ENCODE measurements at places on chromosomes 13 and 19.

DNA sequence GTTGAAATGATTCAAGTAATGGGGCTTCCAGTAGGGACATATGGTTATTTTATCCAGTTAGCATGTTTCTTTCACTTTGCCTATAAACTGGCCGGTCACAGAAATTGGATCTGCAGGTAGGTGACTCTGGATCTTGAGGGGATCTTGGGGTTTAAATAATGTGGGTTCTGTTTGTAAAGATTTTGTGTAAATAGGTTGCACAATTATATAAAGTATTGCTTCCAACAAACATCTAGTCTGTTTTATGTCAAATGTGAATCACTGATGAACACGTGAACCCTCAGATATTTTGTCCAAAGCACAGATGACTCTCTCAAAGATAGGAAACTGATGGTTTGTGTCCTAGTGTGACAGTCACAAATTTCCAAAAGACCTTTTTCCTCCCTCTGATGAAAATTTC, 98.4 kb downstream of the ZIC5 start:
- no peak for DNase-seq

GRCh38 chr13:108624108-108624507, 5.3 kb upstream of the MYO16 start:
- no peak for DNase-seq

- DNase-seq, result no peak
These were observed 166.7 kb downstream of the LACC1 start for GRCh38 chr13:44046428-44046827.

- no peak for DNase-seq
These were observed 417.1 kb downstream of the PCDH17 start for GRCh38 chr13:58048670-58049069.

- no peak for DNase-seq
These were observed 79.3 kb downstream of the GPC6 start for GRCh38 chr13:93305886-93306285.
